ENCODE measurements at places on chromosomes 12 and 14.

GRCh38 chr14:34580381-34580780, 40.9 kb upstream of the EAPP start:
- no peak for DNase-seq

DNA sequence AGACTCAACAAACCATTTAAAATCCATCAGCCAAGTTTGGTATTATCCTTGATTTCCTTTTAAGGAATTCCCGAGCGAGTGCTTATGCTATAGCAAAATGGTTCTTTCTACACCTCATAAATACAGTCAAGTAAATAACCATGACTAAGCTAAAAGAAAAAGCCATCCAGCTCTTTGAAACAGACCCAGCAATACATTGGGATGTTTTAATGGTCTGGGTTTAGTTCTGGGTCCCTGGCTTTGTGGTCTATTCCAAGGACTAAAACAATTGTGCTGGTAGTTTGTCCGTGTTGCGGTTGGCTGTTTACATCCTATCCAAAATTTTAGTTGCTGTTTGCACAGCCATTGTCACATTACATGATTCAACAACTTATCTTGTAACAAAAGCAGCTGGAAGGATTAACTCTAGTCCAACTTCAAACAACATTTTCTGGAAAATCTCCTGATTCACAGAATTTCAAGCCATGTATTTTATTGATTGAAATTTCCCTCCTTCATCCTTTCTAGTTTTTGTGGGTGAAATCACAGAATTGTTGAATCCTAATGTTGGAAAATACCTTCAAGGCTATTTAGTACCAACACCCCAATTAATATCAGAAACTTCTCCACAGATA, 19.6 kb downstream of the KLRB1 start:
- DNase-seq = no peak

DNA sequence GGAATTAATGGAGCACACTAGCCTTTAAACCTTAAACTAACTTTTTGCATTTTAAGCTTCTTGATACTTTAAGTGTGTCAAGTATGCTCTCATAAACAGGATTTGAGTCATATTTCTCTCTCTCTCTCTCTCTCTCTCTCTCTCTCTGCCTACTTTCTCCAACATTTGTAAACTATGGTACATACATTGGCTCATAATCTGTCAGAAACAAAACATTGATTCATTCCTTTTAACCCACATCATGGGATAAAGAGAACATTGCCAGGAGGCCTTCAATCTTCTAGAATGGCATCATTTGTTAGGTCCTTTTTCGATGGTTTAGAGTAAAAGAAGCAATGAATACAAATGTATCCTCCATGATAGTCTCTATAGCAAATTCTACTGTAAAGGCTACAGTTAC, 81.6 kb upstream of the RERGL start:
- DNase-seq = no peak

DNA sequence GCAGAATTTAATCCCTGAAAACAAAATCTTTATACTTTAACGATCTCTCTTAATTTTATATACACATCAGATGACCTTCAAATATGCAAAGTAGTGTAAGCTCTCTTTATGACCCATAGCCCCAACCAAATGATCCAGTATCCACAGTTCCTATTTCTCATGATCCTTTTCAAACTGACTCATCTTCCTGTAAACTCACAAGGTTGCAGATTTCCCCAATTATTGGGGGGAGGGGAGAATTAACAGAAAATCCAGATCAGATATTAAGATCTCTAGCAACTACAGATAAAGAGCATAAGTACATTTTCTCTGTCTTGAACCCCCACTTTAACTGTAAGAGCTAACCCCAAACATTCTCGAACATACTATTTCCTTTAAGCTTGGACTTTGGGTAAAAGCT, 12.5 kb downstream of the GNS start:
- no peak for DNase-seq

DNA sequence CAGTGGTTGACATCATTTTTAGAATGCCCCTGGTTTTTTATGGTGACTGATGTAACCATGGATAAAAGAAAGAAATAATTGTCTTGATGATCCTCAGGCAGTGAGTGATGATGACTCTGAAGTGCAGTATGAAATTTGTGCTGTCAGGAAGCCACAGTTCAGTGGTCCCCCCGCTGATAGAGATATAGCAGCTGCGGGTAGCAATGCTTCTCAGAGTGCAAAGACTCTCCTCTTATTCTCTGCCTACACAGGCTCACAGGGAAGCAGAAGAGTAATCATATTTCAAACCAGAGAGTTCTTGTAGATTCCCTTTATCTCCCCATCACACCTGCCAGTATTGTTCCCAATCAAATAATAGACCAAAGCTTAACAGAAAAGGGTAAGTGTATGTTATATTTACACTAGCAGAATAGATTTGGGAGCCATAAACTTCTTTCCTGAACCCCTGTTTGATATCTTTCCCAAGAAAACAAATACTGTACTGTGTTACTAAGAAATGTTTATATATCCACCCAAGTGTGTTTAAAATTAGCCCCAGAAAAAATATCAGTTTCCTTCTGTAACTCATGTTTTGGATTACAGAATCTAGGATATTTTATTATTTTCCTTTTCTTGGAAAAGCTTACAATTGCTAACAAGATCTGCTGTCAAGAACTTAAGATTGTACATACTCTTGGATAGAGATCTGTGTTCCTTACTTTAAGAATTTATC, 1817.4 kb upstream of the FLRT2 start:
- DNase-seq = no peak

GRCh38 chr12:2395354-2395977, 342.7 kb downstream of the CACNA1C start:
- no peak for DNase-seq

DNA sequence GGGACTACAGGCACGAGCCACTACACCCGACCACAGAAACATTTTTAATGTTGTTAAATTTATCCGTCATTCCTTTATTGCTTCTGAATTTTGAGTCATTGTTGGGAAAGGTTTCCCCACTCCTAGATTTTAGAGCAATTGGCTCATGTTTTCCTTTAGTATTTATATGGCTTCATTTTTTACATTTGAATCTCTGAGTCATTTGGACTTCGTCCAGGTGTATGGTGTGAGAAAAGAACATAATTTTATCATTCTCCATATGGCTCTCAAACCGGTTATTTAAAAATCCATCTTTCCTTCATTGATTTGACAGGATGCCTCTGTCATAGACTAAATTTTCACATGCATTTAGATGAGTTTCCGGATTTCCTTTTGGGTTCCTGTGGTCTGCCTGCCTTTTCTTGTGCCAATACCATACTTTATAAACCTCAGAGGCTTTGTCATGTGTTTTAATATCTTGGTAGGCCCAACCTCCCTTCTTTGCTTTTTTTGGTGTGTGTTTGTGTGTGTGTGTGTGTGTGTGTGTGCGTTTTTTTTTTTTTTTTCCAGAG, 30.9 kb downstream of the LRTM2 start:
- DNase-seq = no peak

DNA sequence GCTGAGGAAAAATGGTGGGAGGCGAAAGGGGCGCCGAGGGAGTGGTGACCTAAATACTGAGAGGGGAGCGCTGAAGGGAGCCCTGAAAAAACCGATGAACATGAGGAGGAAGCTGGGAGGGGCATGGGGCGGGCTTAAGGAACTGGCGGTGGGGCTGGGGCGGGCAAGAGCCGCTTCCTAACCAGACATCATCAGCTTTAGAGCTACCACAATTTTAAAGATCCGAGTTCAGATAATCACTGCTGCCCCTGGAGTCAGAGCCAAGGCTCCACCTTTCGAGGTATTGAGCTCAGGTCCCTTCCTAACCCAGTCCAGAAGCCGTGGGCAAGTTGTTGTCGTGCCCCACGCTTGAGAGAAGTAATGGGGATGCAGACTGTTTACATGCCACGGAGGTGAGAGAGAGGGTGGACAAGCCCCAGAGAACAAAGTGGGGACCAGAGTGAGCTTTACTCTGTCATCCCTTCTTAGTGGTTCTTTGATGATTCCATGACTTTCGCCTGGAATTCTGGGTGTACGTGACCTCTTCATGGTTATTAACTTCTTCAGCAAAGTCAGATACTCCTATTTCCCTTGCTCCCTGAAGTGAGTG, 393 bp downstream of the ORMDL2 start:
- no peak for DNase-seq

DNA sequence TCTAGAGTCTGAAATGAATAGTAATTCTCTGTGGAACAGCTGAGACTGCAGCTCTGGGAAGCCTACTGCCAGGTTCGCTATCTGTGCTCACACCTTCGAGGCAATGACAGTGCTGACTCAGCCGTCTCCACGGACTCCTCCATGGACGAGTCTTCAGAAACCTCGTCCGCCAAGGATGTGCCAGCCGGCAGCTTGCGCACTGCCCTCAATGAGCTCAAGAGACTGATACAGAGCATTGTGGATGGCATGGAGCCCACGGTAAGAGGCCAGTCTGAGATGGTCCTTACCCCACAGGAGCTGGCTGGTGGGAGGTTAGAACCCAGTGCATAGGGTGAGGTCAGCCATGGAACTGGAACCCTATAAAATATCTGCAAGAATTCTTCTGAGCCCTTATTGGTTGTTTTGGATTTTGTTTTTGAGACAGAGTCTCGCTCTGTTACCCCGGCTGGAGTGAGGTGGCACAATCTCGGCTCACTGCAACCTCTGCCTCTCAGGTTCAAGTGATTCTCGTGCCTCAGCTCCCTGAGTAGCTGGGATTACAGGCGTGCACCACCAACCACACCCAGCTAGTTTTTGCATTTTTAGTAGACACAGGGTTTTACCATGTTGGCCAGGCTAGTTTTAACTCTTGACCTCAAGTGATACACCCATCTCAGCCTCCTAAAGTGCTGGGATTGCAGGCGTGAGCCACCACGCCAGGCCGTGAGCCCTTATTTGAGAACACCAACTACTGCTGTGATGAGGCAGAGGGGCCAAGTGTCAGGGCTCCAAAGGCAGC, 43.9 kb downstream of the RAB35 start:
- no peak for DNase-seq

DNA sequence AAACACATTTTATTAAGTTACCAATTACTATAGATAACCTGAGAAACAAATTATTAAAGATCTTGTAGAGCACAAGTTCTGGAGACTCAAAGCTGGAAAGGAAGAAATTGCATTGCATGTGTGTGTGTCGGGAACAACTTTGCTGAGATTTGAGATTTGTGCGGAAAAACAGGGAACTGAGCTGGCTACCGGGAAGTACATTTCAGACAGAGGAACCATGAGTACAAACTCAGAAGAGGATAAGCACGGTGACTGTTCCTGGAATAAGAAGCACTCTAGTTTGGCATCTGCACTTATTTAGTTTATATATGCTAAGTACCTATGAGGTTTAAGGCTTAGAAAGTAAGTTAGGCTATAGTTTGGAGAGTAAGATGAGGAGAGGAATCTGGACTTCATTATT, 97.8 kb downstream of the DACT1 start:
- no peak for DNase-seq

DNA sequence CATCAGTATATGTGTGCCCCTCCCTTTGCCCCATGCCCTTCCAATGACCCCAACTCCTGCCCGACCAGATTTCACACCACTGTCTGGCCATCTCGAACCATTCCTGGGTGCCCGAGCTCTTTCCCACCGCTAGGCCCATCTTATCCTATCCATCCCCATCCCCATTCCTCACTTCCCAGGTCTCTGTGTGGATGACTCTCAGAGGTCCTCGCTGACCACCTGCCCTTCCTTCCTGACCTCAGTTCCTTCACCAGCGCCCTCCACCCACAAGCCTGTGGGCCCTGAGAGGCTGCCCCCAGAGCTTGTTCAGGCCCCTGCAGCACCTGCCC, 49.1 kb downstream of the CYP46A1 start:
- no peak for DNase-seq

DNA sequence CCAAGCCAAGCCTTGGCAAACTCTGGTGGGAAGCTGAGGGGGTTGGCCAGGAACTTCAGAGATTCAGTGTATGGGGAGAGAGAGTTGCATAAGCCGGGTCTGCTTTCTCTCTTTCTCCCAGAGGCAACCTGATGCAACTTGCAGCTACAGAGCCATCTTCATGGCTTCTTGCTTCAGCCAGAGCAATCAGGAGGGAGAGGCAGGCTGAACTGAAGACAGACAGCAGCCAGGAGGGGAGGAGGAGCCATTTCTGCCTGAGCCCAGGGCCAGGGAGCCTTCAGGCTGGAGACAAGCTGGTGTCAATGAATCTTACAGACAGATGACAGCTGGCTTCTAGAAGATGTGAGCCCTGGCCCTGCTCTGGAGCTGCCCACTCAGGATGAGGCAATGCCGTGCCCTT, 18.7 kb downstream of the NPC2 start:
- DNase-seq = no peak
